ENCODE measurements at places on chromosomes 12 and 14.
A peak's percentile ranks its signal among the peaks of the same experiment; 100 is the strongest.

DNA sequence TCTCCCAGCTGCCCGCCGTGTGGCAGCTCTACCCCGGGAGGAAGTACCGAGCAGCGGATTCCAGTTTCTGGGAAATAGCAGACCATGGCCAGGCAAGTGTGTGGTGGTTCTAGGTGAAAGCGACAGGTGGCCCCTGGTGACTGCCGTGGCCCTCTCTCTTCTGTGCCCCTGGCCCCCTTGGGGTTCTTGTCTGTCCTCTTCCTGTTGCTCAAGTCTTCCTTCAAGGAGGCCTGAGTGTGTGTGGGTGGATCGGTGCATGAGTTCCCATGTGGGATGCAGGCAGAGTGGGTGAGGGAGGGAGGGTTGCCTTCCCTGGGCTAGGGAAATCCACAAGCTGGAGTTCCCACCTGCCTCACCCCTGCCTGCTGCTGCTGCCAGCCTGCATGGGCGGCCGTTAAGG lies 4.6 kb downstream of the TCL1B start:
- no peak for DNase-seq

DNA sequence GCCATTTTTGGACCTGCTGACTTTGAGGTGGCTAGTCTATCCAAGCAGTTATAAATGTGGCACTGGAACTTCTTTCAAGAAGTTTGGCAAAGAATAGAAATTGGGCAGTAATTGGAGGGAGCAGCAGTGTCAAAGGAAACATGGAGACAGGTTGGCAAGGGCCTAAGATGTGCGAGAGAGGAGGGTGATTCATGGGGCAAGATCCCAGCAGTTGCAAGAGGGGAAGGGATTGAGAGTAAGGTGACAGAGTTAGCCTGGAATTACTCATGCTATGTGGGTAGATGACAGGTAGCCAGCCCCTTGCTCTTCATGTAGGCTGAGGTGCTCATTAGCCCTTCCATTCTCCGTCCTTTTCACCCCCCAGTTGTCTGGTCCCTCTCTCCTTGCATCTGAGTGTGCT lies 42.2 kb downstream of the FBXL14 start:
- DNase-seq, result no peak

GRCh38 chr12:23564451-23565152 lies 384.9 kb downstream of the SOX5 start:
- no peak for DNase-seq

GRCh38 chr12:76649099-76649498 lies 89.5 kb upstream of the OSBPL8 start:
- no peak for DNase-seq

- DNase-seq, result no peak
These were observed 1.5 kb downstream of the RILPL1 start for GRCh38 chr12:123532019-123532418.

DNA sequence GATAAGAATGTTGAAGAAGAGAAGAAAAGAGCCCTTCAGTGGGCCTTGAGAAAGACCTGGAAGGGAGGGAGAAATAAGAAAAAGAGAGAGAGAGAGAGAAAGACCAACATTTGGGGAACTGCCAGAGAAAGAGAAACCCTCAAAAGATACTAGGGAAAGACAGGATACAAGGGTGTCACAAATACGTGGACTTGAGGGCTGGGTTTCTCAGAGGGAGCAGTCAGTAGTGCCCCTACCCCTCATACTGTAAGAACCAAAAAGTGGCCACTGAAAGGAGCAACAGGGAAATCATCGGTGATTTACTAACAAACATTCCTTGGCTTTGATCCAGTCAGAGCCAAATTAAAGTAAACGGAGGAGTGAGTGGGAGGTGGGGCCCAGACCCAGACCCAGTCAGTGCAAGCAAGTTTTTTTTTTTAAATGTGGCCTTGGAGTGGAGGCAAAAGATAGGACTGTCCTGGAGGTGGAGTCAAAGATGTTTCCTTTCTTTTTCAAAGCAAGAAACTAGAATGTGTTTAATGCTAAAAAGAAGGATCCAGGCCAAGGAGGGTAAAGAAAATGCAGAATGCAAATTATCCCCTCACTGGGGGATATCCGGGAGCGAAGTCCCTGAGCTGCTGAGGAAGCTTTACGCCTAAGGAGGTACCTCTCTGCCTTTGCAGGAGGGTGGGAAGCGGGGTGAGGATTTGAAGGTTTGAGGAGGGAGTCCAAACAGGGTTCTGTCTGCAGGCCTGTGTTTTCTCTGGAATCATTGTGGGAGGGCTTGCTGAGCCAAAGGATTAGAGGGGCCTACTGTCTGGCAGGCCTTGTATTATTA lies 143.5 kb upstream of the AMIGO2 start:
- no peak for DNase-seq

DNA sequence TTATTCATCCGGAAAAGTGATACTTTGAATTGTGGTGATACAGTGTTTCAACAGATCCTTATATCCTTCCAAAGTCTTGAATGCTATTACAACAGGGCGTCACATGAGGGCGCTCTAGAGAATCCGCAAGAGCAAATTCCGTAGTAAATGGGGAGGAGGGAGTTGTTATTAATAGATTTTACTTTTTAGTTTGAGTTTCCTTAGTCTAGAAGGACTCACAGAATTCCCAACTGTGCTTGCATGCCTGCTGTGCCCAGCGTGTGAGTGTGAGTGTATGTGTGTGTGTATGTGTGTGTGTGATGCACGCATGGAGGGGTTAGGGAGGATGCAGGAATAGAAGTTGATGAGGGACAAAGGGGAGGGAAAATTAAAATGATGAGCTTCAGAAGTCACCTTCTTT lies 375.3 kb downstream of the C12orf75 start:
- no peak for DNase-seq

DNA sequence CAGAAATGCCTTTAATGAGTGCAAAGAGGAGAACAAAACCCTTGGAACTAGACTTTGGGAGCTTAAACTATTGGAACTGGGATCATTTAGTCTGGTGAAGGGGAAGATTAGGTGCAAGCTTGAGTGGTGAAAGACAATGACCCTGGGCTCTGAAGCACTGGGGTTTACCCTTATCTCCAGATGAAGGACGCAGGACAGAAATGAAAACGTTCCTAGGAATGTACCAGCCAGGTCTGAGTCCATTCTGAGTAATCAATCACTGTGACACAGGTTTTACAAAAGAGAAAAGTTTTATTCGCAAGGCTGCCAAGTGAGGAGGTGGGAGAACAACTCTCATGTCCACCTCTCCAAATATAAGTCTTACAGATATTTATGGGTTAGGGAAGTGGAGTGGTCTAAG lies 249.1 kb downstream of the LRIG3 start:
- DNase-seq, result no peak

- no peak for DNase-seq
These were observed 730.0 kb upstream of the TMEM132C start for GRCh38 chr12:127536833-127537428.

GRCh38 chr14:93186956-93187355 lies 1.8 kb downstream of the LYSET start:
- DNase-seq, result no peak

- no peak for DNase-seq
These were observed 90.4 kb downstream of the IRF2BPL start for GRCh38 chr14:76938092-76938500.

- DNase-seq, result no peak
These were observed 69.5 kb downstream of the ACSS3 start for GRCh38 chr12:81147292-81147919.

DNA sequence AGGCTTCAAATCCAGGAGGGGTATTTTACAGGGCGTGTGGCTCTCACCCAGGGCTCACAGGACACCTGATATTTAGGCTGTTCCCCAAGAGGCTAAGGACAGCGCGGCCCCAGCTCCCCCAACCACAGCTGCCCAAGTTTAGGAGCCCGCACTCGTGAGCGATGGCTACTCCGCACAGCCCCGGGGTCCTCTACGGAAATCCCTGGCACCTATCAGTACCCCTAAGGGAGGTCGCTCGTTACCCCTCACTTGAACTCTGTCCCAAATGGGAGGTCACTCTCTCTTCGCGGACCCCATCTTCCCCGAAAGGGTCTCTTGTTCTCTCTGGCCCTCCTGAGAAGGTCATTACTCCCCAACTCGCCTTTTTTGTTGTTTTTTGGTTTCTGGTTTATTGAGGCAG lies 708 bp upstream of the P2RX4 start:
- DNase-seq, result no peak

GRCh38 chr12:52629281-52630007 lies 11.1 kb upstream of the KRT73 start:
- DNase-seq, result no peak

- DNase-seq, result no peak
These were observed 3.9 kb upstream of the RNU6-7 start for GRCh38 chr14:32197919-32198318.

GRCh38 chr14:100362311-100362927 lies 39.3 kb downstream of the SLC25A47 start:
- no peak for DNase-seq

DNA sequence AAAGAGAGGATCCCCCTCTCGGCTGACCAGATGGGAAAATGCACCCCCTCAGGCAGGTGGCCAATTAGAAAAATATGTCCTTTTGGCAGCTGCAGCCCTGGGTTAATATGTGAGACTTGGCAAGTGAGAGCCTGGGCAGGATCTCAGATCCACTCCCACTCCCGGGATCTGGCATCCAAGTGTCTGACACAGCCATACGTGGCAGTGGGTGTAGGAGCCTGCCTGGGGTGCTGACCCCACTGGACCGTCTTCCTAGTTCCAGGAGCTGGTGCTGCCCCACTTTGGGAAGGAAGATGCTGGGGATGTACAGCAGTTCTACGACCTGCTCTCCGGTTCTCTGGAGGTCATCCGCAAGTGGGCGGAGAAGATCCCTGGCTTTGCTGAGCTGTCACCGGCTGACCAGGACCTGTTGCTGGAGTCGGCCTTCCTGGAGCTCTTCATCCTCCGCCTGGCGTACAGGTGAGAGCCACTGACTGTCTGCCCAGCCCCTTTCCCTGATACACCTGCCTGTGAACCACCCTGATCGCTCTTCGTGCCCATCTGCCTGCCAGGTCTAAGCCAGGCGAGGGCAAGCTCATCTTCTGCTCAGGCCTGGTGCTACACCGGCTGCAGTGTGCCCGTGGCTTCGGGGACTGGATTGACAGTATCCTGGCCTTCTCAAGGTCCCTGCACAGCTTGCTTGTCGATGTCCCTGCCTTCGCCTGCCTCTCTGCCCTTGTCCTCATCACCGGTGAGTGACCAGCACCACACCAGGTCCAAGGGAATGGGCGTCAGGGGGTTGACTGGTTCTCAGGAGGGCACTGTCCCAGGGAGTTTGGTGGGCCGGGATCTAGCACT lies 5.8 kb downstream of the NR4A1 start:
- DNase-seq, result no peak

- DNase-seq, result no peak
These were observed 32.0 kb downstream of the PARP2 start for GRCh38 chr14:20375471-20375870.

DNA sequence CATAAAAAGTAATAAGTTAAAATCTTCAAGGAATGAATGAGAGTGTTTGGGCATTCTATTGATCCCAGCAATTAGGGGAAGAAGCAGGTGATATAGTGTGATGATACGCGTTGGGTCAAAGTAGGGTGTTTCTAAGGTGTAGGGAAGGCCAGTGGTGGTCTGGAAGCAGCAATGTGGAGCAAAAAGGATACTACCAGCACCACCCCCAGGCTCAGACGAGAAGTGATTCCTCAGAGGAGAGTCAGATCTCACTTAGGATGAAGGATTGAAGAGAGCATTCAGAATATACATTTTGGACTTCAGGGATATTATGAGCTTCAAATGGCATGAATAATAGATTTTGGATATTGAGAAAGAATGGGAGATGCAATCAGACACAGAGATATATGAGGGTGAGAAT lies 497.6 kb downstream of the RMST start:
- no peak for DNase-seq

GRCh38 chr14:75277815-75278421 lies 710 bp upstream of the FOS start:
- DNase-seq, result no peak

- peak; percentile 51 for DNase-seq
These were observed 79.9 kb downstream of the BCL11B start for GRCh38 chr14:99192028-99192621.

DNA sequence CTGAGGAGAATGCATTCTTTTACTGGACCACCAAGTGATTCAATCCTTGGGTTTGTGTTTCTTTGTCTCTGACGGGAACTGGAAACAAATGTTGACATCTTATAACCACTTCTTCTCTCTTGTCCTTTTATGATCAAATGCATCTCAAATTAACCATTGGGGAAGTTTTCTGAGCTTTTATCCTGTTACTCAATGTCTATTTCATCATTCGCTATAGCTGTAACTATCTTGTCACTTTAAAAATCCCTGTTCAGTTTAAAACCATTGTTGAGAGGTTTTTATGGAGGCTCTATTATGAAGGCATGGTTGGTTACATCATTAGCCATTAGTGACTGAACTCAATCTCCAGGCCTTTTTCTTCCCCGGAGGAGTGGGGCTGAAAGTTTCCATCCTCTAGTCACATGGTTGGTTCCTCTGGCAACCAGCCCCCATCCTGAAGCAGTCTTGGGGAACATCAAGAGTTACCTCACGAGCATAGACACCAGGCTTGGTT lies 2.7 kb upstream of the CLEC6A start:
- DNase-seq, result no peak

DNA sequence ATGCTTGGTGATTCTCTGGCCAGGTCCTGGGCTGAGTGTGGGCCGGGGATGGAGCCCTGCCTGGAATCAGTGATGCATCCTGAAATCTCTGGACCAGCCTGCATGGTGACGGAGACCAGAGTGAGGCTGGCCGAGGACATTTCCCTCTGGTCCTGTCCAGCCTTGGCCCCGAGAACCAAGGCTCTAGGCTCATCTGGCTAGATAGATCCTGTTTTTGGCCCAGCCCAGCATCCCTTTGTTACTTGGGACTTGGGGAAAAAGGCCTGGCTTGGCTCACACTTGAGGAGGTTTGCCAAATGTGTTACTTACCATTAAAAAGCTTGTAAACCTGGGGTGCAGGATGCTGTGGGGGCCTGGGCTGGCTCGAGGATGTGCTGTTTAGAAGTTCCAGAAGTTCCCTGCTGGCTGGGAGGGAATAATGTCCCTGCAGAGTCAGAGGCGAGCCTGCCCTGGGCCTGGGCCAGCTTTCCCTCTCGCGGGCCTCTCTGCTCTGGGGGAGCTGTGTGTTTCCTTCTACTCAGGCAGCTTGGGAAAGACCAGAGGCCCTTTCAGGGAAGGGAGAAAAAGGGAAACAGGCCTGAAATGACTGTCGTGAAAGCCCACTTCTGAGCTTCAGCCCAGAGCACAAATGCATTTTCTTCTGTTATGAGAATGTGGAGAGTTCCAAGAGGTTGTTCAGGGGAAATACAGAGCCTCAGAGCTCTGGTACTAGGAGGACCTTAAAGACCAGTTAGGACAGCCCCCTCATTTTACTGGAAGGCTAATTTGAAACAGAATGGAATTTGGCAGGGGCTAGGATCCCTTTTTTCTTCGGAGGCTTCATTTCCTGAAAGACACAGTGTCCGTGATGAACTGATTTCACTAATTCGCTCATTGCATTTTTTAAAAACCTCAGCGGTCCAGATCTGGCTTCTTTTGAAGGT lies 47.2 kb upstream of the CTDSP2 start:
- DNase-seq, result no peak

All from activated naive CD4-positive, alpha-beta T cell treated with anti-CD3 and anti-CD28 coated beads, Interleukin-2, amount 50 U/mL, for 16 hours (primary cell).